ENCODE measurements at places on chromosomes 1 and 21.

- no peak for DNase-seq
These were observed 5.2 kb downstream of the CAPN9 start for GRCh38 chr1:230752407-230752806.

DNA sequence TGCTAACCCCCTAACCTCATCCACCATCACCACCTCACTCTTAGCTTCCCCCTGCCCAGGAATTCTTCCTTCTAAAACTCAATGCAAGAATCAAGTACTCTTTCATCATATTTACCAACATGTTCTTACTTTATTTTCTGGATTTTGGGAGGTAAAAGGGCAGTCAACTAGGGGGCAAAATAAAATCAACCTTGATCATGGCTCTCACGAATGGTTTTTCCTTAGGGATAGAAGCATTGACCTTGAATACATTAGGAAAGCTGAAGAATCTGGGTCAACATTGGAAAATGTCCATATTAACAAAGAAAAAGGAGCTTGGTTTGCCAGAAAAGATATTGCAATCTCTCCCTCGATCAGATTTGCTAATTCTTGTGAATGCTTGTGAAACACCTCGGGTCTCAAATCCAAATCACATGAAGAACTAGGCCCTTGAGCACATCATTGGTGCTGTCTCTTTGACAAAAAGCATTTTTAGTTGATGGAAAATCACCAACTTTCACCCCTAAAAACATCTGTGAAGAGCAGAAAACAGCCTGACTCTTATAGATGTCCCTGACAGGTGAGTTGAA lies 58.9 kb downstream of the ZC3H11B start:
- no peak for DNase-seq

GRCh38 chr1:37453647-37454046 lies 20.7 kb upstream of the ZC3H12A start:
- no peak for DNase-seq

DNA sequence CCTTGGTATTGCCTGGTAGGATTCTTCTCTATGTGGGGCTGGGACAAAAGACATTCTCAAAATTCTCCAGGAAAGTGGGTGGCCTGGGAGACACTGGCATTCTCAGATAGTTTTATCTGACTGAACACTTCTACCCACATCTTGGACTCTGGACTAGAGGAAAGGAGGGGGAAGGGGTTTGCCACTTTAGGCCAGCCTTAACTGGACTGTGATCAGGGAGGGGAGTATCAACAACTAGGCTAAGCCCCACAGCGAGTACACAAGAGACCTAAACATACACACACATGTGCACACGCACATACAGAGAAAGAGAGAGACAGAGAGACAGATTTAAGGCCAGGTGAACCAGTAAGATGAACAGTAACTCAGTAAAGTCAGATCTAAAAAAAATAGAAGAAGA lies 1.2 kb upstream of the SEMA6C start:
- DNase-seq = no peak

DNA sequence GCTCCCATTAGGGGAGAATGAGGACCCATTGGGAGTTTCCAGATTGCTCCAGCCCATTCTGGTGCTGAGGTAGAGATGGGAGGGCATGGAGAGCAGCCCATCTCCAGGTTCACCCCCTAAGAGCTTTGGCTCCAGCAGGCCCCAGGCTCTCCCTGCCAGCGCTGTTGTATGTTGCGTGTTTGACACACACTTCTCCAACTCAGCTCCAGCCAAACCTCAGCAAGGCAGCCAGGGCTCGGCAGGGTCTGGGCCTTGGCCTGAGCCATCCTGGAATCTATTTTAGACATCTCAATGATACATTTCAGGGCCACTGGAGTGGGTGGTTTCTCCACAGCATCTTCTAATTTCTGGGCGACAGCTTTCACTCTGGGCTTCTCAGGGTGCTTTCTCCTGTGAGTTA lies 117.0 kb downstream of the NAV1 start:
- no peak for DNase-seq

- no peak for DNase-seq
These were observed at the start of gene CALML6 for GRCh38 chr1:1914971-1915692. TSS of gene CALML6 (plus strand) at chr1:1915260. CDS start at chr1:1915281, 21 bp downstream.

GRCh38 chr1:183089025-183089639 lies 65.9 kb downstream of the LAMC1 start:
- no peak for DNase-seq

DNA sequence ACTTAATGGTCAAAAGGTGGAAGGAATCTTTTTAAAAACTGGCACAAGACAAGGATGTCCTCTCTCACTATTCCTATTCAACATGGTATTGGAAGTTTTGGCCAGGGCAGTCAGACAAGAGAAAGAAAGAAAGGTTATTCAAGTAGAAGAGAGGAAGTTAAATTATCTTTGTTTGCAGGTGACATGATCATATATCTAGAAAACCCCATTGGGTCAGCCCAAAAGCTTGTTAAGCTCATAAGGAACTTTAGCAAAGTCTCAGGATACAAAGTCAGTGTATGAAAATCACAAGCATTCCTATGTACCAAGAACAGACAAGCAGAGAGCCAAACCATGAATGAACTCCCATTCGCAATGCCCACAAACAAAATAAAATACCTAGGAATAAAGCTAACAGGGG lies 5.4 kb upstream of the PGBD2 start:
- no peak for DNase-seq
